ENCODE measurements at places on chromosomes 4 and X. TPM values are rescaled to one million over a fixed set of nuclear protein-coding genes. Genes with fewer than 3 reads are reported as not detected.

BEX2 gene
- 2.8 TPM for total RNA-seq

ATP2B3 gene
- not detected for total RNA-seq

- peak; percentile 64 for DNase-seq
Measured at GRCh38 chr4:15690020-15690809, 8.6 kb downstream of the FAM200B start.

- peak; percentile 9 for DNase-seq
Measured at GRCh38 chrX:138710866-138711341, 613 bp downstream of the FGF13 start.

SYTL5 gene
- total RNA-seq = 1.5 TPM

GRCh38 chr4:41299486-41299885 lies 42.8 kb downstream of the UCHL1 start:
- DNase-seq = no peak

MGAT4D gene
- not detected for total RNA-seq

GRCh38 chr4:41619161-41619560 lies 81.2 kb downstream of the LIMCH1 start:
- no peak for DNase-seq

GRCh38 chr4:59247032-59247431 lies 1953.1 kb upstream of the ADGRL3 start:
- no peak for DNase-seq

- DNase-seq = no peak
Measured at GRCh38 chr4:101339332-101339731, 8.0 kb downstream of the PPP3CA start.

TEX13B gene
- not detected for total RNA-seq

DNA sequence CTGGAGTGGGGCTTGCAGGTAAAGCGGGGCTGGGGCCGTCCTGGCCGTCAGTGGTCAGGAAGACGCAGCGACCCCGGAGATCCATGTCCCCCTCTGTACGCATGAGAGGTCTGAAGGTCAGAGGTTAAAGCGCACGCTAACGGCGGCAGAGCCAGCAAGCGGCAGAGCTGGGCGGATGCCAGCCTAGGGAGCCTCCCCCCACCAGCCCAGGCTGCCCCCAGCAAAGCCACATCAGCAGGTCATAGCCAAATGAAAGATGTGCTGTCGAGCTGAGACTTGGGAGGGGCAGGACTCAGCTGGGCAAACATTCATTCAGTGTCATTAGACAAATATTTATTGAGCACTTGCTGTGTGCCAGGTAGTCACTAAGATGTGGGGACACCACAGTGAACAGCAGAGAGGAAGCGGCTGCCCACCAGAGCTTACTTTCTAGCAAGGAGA lies 593 bp upstream of the JAKMIP1 start:
- no peak for DNase-seq

DNA sequence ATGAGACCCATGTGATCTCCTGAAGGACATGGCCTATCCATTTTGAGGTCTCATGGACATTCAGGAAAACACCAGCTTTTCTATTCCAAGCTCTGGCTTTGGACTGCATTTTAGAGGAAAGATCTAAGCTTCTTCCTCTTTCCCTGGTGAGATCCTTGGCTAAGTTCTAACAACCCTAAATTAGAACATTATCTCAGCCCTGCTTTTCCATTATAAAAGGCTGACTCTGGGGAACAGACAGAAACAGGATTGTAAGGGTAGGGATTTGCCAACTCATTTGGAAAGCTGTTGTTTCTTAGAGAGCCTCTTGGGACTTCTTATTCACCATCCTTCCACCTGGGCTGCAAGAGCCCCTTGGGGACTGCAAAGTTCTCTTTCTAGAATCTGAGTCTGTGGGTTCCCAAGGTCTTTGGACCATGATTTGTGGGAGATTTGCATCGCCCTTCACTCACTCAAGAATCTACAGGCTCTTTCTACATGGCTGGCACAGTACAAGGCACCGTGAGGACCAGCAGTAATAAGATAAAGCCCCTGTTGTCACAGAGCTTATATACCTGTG lies 146.9 kb downstream of the FNIP2 start:
- no peak for DNase-seq
